ENCODE measurements at places on chromosomes 3 and 15.

GRCh38 chr3:104941785-104942184 is 424.9 kb upstream of the ALCAM start:
- DNase-seq: no peak

GRCh38 chr15:66981771-66982170 is 83.6 kb upstream of the SMAD3 start:
- no peak for DNase-seq

DNA sequence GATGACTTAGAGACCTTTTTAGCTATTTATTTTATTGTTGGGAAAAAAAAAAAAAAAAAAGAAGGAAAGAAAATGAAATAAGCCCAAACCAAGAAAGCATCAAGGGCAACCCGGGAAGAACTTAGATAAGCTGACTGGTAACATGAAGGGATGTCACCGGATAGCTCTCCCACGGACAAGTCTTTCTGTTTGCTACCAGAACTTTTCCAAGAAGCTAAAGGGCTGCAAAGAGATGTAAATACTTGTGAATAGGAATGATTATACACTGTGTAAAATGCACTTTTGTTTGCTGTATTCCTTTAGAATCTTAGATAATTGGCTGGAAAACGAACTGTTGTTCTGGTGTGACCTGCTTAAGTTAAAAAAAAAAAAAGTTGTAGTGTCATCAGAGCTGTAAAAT is 2.8 kb downstream of the FOXB1 start:
- no peak for DNase-seq

DNA sequence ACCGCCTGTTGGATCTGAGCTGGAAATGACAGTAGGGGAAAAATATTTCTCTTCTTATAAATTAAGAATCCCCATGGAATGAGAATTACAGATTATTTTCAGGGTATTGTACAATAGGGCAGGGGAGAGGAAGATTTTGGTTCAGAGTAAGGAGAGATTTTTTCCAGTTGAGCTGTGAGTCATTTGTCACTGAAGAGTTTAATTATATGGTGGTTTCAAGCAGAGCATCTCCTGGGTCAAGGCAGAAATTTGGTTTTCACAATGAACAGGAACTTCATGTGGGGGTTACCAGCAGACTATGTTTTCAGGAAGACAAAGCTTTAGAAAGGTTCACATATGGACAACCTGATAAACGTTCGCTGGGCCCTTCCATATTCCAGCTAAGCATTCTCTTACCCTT is 182.8 kb upstream of the NR2E3 start:
- no peak for DNase-seq

- DNase-seq: no peak
These were observed 397.0 kb downstream of the EPHA3 start for GRCh38 chr3:89504432-89504831.

- DNase-seq: no peak
These were observed 22.8 kb upstream of the P2RY1 start for GRCh38 chr3:152811974-152812760.
